ENCODE measurements at places on chromosomes 1 and 21.

DNA sequence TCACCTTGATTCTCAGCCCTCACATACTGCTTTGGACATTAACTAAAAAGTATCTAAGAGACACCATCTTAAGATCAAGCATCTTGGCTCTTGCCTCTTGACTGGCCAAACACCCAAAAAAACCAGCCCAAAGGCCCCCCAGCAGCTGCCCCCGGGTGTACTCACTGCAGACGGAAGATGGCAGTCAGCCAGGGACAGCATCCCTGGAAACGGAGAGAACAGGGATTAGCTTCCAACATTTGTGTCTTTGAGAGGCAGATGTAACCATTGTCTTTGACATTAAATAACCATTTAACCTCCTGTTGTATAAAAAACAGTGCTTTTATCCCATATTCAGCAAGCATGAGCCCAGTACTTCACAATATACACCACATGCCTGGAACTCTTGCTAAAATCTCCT is 11.3 kb downstream of the TMEM63A start:
- no peak for DNase-seq

DNA sequence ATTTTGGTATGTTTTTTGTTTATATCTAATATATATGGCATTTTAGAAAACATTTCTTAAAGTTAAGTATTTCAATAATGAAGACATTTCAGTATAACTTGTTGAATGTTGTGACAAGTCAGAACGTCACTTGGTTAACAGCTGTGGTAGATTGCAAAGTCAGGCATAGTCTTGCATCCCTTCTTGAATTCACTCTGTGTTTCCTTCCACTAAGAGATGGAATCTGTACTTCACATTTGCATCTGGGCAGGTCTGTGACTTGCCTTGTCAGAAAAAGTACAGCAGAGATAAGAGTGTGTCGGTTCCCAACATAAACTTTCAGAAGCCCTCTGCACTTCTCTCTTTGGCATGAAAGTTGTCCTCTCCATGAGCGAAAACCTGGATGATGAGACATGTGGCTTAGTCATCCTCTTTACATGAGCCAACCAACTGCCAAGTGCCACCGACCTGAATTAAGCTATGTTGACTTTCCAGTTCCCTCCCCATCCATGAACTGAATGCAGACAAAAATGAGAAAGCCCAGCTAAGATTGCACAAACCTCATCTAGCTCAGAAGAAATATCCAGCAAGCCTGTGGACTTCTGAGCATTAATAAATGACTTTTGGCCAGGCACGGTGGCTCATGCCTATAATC is 1730.2 kb downstream of the MRPL39 start:
- DNase-seq, result no peak

DNA sequence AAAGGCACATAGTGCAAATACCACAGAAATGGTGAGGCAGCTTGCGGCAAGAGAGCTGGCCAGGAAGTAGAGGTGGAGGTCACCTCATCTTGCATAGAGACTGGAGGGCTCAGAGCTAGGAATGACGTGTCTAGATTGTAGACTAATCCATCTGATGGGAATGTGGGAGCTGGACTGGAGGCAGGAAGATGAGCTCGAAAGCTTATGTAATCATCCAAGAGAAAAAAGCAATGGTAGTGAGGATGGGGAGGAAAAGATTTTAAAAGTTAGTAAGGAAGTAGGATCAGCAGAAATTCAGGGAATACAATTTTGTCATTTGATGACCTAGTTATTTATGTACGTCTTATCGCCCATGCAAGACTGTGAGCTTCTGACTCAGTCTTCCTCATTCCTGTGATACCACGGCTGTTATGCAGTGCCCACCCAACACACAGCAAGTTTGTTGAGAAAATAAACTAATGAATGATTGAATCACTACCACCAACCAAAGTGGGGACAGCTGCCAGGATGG is 123.9 kb downstream of the RRAGC start:
- DNase-seq, result no peak

- DNase-seq, result no peak
These were observed 44.7 kb downstream of the CDC42BPA start for GRCh38 chr1:227273557-227273956.

- no peak for DNase-seq
These were observed 25.3 kb upstream of the TRAPPC10 start for GRCh38 chr21:43986544-43987451.
